Occipital lobe (tissue), 3 donors: ENCODE measurements at places on chromosomes 7 and 10.

- DNase-seq = no peak
Measured at GRCh38 chr7:23369100-23369499, 70.0 kb downstream of the MALSU1 start.

DNA sequence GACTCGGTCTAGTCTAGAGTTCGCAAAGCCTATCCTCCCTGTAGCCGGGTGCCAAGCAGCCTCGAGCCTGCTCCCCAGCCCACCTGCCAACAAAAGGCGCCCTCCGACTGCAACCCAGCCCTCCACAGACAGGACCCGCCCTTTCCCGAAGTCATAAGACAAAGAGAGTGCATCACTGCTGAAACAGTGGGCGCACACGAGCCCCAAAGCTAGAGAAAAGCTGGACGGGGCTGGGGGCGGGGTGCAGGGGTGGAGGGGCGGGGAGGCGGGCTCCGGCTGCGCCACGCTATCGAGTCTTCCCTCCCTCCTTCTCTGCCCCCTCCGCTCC lies 622 bp upstream of the COL1A2 start:
- DNase-seq = no peak

DNA sequence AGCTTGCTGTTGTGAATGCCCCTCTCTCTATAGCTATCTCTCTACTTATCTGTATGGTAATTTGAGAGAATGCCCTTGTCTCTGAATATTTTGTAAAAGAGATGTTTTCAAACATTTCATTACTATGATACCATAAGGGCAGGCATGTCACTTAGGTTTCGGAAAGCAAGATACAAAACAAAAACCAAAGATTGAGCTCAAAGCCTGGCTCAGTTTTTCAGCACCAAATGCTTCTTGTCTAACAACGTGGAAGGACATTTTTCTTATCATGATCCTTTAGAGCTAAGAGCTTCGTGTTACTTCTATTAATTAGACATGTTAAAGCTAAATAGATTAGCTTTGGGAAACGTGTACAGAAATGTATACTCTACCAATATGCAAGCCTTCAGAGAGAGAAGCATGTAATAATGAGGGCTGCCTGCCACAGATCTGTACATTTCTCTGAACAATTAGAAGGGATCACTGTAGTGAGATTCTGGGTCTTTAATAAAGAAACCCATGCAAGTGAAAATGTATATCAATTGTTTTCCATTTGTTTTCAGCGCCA lies 148.9 kb downstream of the ARID5B start:
- DNase-seq = no peak

GRCh38 chr10:28930514-28931495 lies 253.5 kb downstream of the BAMBI start:
- no peak for DNase-seq

DNA sequence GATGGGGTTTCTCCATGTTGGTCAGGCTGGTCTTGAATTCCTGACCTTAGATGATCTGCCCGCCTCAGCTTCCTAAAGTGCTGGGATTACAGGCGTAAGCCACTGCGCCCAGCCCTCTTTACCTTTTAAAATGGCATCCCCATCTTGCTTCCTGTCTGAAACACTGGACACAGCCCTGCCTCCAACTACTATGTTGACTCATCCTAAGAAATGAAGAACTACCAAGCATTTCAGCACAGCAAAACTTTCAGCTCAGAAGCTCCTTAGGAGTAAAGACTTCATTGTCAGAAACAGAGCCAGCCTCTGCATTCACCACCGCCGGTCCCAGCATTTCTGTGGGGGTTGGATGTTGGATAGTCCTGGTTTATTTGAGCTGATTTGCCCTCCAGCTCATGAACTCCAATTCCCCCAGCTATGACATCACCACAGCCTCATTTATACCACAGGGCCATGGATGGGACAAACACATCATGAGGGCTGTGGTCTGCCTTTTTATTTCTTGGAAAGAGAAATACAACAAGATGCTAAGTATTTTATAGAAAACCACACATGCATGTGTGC lies 123.5 kb downstream of the ADCY1 start:
- no peak for DNase-seq

DNA sequence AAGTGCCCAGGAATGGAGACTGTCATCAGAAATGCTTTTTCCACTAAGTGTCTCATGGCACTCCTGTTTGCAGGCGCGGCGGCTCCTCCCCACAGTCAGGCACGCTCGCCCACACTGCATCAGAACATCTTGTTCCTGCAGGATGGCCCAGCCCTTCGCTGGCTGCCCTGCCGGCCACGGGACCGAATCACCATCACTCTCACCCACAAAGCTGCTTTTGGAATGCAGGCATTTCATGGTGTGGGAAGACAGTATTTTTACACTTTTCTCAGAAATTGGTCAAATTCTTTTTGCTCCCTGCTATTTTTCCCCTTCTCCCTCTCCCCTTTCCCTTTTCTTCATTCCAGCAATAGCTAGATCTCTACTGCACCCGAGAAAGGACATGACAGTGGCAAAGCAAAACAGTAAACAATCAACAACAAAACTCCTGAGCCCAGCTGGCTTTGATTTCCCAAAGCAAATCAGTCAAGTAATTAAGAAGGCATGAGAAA lies 176.1 kb upstream of the TNS3 start:
- DNase-seq = peak; percentile 77

GRCh38 chr10:89301721-89302445 lies at the start of gene IFIT2:
TSS of gene IFIT2 (plus strand) at chr10:89302046. CDS start at chr10:89302124, 78 bp downstream.
- DNase-seq = peak; percentile 40

GRCh38 chr7:70582927-70583895 lies 548.7 kb upstream of the GALNT17 start:
- no peak for DNase-seq

DNA sequence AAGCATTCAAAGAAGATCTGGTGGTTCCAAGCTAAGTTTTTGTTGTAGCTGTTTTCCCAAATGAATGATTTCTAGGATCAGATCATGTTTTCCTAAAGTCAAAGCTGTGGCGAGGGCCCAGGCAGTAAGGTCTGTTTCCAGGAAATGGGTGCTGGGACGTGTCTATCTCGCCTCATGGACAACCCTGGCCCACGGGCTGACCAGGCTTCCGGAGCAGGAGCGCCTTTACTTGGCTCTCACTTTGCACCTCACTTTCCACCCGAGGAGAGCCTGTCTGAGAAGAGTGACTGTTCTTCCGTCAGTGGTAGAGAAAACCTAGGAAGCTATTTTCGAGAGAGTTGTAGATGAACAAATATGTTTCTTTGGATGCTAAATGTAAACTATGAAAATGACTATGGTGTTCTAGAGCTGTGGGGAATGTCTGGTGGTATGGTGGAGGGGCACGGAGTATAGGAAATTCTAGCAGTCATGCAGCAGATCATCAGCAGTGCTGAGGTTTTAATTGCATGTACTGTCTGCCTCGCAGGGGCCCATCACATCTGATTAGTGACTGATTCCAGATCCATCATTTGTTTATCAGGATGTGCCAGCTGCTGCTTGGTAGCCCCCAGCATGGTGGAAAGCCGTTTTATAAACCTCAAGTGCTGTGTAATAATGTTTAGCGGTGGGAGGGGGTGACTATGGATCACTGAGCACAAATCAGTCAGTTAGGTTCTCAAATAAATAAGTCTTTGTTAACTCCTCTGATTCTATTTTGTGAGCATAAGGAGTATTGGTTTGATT lies 66.6 kb downstream of the VWC2 start:
- no peak for DNase-seq

GRCh38 chr7:133389727-133390126 lies 136.8 kb downstream of the EXOC4 start:
- no peak for DNase-seq

GRCh38 chr10:2464483-2464882 lies 602.9 kb upstream of the PFKP start:
- no peak for DNase-seq

DNA sequence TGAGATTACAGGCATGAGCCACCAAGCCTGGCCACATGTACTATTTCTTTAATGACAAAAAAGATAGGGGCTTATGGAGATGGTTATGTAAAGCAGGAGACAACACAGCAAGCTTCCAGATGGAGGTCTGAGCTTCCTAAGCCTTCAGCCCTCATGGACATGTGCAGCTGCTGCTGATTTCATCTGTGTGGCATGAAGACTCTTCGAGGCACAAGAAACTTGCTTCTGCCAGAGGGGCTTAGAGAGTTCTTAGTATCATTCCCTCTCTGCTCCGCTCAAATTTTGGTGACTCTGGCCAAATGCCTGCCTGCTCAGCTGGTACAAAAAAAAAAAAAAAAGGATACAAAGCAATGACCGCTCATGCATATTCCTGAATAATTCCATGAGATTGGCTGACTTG lies 552.5 kb downstream of the TYW1 start:
- DNase-seq = no peak

- no peak for DNase-seq
Measured at GRCh38 chr10:44311563-44312051, 73.3 kb downstream of the CXCL12 start.

DNA sequence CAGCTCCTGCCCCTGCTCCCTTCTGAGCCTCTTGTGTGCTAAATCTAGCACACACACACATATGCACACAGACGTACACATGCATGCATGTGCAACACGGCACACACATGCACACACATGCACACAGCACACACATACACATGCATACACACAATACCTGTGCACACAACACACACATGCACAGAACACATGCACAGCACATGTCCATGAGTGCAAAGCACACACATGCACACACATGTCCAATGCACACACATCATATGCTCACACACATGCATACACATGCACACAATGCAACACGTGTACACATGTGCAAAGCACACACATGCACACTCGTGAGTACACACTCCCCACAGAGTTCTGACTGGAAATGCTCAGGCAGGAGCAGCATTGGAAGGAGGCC lies 115.0 kb downstream of the WDR37 start:
- no peak for DNase-seq

DNA sequence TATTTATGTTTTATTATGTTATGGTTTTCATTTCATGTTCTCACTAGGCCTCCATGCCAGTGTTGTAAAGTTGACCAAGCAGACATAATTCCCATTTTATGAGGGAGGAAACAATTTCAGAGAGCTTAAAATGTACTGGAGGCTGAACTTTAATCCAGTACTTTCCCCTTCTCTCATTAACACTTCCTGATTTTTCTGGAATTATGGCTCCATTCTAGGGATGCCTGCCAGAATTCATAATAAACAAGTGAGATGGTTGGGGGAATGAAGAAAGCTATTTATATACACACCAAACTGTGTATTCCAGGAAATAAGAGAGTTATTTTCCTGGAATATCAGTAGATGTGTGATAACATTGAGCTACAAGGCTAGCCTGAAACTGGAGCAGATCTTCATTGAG lies 6.9 kb downstream of the TMEM236 start:
- no peak for DNase-seq

- DNase-seq = no peak
Measured at GRCh38 chr10:121766426-121766825, 161.4 kb downstream of the ATE1 start.

DNA sequence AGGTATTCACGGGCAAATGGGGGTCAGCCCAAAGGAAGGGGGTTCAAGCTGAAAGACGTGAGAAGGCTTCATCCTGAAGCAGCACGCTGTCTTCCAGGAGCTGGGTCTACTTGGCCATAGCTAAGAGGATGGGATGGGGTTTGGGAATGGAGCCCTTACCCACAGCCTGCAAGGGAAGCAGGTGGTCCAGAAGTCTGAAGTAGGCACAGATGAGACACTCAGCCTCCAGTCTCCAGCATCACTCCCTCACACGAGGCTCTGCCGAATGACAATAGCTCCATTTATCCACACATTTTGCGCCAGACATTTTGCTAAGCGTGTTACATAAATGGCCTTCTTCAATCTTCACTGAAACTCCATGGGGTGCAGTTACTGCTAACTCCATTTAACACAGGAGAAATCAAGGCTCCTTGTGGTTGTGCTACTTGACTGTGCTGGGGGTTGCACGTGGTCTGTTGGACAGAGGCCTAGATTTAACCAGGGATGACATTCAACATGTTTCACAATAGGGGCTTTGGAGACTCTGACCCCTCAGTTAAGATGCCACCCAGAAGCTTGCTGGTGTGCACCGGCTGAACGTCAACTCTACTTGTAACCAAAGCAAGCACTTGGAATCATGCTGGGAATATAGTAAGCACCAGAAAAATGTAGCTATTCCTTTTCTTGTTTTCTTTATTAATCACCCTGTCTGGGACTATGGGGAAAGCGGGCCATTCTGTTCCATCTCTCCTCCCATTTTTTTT lies 85.3 kb downstream of the FAM241B start:
- DNase-seq = no peak

GRCh38 chr10:4450981-4451908 lies 374.8 kb upstream of the AKR1E2 start:
- no peak for DNase-seq

DNA sequence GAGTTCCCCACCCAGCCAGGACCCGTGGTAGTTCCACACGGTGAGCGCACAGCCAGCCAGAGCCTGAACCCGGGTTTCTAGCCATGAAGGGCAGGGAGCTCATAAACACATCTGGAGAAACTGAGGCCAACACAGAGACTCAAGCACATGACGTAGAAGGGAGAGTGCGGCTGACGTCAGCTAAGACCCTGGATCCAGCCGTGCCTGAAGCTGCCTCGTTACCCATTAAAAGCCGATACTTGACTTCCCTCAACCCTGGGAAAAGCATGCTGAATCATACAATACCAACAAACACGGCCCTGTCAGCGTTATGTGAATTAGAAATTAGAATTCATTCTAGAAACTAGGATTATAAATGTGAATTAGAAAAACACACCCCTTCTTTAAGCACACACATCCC lies 65.2 kb upstream of the PDGFA start:
- DNase-seq = no peak

GRCh38 chr7:55030314-55030713 lies 11.5 kb downstream of the EGFR start:
- no peak for DNase-seq

DNA sequence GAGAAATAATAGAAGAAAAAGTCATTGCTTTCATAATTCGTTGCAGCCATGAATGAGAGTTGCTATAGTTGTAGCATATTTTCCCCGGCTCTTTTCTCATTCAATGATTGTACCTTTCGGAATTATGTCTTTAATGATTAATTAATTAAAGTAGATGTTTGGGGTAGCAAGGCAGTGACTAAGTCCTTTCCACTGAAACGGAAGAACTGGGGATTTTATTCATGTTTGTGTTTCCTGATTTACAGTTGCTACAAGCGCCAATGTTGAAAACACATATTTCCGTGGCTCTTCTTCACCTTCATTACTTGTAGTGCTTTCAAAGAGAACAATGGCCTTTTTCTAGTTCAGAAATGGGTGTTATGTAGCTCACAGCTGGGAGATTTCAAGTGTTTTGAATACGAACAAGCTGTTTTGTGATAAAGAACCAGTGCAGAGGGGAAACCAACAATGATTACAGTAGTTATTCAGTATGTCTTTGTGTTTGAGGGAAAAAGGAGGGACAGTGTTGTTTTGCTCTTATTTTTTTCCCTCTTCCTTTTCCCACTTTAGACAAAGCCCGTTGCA lies 153.5 kb downstream of the NSUN6 start:
- no peak for DNase-seq
